DMS53 (cell line): ENCODE measurements at places on chromosomes 1 and 21.

DNA sequence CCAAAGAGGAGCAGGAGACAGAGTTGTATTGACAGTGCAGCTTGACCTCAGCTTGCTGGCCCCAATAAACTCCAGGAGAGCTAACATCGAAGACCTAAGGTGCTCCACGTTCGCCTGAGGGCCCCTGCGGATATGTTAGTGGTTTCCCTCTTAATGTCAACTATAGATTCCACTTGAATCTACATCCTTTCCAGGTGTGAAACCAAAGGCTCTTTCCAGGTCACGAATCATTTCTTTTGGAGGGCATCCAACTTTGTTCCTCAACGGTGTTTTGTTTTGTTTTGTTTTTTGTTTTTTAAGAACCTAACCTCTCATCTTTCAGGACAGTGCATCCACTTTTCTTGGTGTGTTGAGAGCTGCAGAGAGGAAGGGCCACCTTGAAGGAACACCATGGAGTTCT lies 267.6 kb upstream of the SGIP1 start:
- peak; percentile 42 for DNase-seq

DNA sequence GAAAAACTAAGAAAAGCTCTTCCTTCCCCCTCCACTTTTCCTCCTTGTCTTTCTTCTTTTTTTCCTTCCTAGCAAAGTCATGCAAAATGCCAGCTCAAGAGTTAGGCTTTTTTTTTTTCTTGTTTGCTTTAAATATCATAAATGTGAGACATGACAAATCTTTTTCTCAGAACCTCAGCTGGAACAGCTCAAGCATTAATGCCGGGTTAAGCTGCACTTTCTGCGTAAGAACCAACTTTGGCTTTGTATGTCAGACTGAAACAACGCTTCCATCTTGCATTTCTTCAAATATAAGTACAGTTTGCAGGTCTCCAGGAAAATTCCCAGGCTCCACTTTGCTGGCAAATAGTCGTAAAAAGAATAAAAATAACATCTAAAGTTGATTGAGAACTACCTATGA lies 20.7 kb upstream of the LMO4 start:
- DNase-seq: no peak

DNA sequence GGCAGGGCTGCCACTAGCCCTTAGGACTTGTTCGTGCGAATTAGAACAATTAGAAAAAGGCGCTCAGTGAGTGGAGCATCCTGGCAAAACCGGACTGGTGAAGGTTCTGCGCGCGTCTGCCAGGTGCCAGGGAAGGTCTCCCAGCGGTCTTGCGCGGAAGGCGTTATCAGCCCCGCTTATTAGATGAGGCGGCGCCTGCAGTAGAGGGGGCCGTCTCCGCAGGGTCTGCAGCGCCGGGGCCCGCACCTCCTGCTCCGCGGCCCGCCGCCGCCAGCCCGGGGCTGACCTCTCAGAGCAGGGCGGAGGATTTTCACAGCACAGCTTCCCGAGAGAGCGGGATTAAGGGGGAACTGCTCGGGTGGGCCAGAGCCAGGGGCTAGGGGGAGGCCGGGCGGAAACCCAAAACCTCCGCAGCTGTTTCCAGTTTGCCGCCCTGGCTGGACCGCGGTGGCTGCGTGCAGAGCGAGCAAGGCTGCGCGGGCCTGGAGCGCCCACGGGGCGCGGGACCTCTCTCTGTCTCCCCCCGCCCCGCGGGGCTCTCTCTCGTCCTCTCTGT lies 155.2 kb downstream of the FOXD2 start:
- peak; percentile 92 for DNase-seq

DNA sequence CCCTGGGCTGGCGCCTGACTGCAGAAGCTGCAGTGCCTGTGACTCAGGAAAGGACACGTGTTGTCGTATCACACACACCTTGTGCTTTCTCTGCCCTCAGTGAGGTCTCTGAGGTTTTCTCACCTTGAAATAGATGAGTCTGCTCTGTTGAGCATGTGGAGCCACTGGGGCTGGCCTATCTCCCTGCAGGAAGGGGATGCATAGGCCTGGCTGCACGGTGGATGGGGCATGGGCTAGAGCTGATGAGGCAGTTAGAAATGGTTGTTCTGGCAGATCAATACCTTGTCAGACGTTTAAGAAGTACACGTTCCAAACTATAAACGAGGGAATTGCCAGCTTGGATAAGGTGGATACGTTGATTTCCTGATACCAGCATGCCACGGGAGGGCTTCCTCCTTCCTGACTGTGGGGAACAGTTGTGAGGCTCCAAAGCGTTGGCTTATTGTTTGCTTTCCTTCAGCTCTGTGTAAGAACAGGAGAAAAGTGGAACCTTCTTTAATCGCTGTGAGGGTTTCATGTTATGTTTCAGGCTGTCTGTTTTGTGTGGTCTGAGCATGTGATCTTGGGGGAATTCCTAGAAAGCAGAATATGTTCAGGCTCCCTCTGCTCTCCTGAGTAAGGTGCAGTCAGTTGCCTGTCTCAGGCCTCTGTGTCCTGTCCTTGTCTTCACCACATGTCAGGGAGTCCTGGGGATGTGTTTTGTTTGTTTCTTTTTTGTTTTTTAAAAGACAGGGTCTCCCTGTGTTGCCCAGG lies 44.8 kb downstream of the PCNT start:
- DNase-seq: no peak

DNA sequence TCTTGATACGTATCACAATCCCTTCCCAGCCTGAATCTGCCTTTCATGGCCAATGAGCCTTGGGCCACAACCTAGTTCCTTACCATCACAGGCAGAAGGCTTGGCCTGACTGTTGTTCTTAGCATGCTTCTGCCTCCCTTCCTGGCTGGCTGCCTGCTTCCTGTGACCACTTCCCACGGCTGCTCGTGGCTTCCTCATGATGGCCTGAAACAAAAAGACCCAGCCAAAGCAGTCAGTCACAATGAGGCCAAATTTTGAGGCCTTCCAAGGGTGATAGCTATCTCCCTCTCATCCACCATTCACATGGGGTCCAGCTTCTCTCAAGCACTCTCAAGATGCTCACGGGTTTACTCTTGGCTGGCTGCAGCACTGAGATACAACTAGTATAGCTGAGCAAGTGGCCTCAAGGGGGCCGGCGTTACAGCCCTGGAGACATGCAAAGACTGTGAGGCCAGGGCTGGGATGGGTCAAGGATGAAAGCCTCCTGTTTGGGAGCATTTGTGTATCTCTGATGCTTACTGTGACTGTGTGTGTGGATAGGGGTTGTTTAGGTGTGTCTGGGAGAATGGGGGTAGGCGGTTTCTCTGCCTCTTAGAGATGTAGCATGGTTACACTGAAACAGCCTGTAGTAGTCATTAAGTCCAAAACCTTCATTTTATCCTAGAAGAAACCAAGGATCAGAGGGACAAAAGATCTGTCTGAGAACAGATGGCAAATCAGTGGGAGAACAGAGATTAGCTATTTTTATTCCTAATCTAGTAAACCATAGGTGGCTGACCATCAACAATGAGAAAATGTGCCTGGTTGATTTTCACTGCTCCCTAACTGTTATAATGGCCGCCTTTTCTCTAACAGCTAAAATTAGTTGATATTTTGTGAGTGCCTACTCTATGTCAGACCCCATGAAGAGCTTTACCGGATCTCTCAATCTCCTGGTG lies 5.4 kb upstream of the TOE1 start:
- no peak for DNase-seq

GRCh38 chr1:93502571-93502970 lies 54.7 kb downstream of the FNBP1L start:
- DNase-seq: no peak

GRCh38 chr1:107181253-107181969 lies 40.6 kb downstream of the NTNG1 start:
- peak; percentile 15 for DNase-seq

DNA sequence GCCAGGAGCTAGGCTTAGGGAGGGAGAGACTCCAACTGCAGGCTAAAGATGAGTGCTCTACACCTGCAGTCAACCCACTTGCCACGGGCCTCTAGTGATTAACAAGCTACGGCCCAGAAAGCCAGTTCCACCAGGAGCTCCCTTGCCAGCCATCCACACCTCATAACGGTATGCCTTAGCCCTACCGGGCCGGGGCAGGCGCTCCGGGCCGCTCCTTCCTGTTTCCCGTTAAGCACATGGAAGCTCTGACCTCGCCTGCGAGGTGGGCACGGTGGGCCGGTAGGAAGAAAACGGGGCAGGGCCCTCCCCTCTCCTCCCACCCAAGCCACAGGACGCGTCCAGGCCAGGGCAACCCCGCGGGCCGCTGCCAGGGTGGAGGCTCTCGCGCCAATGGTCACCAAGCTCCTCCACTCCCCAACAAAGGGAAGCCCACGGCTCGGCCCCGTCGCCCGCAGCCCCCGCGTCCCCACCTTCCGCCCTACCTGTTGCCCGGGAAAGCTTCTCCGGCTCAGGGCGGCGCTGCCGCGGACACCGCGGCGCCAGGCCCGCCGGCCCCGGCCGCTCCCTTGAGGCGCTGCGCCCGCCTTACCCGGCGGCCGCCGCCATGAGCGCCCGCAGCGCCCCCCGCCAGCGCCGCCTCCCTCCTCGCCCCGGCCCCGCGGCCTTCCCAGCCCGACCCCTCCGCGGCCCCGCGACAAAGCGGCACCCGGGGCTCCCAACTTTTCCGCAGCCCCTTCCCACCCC lies 627 bp downstream of the CERS2 start:
- DNase-seq: peak; percentile 67

- no peak for DNase-seq
Measured at GRCh38 chr1:9676815-9677393, 25.4 kb downstream of the PIK3CD start.

GRCh38 chr1:23376890-23377811 lies 7.5 kb upstream of the ZNF436 start:
- DNase-seq: peak; percentile 96

GRCh38 chr1:116763116-116763786 lies 9.0 kb downstream of the CD2 start:
- DNase-seq: no peak

DNA sequence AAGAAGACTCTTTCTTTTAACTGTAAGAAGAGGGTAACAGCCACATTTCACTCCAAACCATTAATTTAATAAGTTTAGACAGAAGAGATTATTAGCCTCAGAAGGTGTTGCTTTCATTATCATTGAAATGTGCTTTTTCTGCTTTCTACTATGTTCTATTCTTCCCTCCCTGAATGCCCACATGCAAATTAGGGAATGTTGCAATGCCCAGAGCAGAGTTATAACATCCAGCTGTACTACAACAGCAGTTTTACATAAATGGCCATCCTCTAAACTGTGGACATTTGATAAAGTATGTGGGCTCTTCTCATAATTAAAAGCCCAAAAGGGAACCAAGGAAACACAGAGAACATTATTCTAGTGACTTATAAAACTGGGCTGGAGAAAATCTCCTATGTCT lies 82.2 kb upstream of the SOD1 start:
- no peak for DNase-seq

- DNase-seq: peak; percentile 63
Measured at GRCh38 chr1:46053734-46054133, 78.7 kb downstream of the PIK3R3 start.

- no peak for DNase-seq
Measured at GRCh38 chr21:26125433-26126167, 45.0 kb downstream of the APP start.

DNA sequence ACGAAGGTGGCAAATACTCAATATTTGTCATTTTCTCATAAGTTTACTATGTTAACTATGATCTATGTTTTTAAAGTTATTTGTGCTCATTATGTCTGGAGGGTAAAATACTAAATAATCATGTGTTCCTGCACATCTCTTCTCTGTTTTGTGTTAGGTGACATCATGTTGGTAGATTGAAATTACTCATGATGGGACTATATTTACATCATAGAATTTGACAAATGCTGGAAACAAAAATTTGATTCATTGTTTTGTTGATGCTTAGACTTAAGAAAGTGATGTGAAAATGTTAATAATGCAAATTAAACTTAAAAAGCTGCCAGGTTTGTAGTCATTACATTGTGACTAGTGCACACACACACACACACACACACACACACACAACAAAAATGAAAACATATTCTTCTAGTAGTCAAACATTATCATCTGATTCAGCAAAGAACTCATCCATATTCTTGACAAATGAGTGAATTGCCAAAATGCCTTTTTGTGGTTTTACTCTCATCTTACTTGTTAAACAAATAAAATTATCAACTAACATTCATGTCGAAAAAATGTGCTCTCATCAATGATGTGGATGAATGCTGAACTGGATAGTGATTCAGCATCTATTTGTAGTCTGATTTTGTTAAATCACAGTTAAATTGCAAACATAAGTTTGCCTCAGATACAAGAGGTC lies 870.7 kb downstream of the BRINP3 start:
- DNase-seq: peak; percentile 46

DNA sequence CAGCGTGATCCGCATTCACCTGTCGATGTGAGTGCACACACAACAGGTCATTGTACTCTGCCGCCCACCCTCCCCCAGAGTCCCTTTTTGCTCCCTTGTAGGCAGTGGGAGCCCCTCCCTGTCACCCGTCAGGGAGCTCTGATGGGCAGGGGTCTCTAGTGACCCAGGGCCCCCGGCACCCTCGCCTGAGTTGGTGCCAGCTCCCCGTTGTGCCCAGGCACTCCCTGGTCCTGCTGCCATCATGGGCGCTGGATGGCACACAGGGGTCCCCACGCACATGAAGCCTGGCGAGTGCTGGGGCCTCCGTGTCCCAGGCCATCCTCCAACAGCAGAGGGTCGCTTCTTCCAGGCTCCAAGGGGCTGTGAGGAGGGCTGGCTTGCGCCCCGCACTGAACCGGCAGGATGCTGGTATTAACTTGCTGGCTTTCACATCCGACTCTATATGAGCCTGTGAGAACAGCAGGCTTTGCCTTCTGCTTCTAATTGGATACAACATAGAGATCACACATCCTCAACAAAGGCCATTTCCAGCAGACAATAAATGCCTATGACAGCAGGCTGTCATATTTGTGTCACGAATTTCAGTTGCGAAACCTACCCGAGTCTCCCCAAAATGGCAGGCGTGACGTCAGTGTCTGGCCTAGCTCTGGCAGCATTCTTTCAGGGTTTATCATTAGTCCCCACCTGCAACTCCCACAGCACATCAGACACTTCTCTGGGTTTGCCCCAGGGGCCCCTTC lies 35.4 kb downstream of the KIAA1614 start:
- DNase-seq: no peak

DNA sequence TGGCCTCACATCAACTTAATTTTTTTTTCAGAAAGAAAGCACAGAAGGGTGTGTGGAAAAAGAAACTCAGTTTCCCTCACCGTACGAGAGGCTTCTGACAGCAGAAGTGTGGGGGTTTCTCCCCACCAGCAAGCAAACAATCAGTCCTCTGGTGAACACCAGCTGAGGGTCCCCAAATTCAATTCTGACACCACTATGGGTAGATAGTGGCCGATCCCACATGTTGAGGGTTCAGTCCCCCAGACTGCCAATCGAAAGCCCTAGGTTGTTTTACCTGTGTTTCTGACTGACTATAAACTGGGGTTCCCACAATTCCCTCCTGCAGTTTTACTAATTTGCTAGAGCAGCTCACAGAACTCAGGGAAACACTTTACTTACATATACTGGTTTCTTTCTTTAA lies 2.1 kb downstream of the IFI6 start:
- no peak for DNase-seq

DNA sequence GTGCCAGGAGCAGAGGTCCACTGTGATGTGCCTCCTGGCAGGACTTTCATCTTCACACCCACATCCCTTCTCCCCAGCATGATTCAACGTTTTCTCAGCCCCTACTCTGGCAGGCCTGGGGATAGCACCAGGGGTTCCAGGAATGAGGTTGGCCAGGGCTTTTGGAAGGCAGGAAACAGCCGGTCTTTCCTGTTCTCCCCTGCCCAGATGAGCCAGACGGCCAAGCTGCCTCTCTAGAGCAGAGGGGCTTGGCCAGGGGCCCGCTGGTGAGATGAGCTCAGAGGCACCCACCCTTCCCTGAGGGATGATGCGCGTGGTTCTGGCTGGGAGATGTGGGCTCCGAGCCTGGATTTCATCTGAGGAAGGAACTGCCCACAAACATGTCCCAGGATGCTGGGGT lies 4.3 kb upstream of the MFAP2 start:
- DNase-seq: peak; percentile 20
